Calu3 (cell line): ENCODE measurements at places on chromosomes 1 and 21. TPM values are rescaled to one million over a fixed set of nuclear protein-coding genes. Genes with fewer than 3 reads are reported as not detected.
A peak's percentile ranks its signal among the peaks of the same experiment; 100 is the strongest.

SPRR2F gene
- not detected in 2 replicates for total RNA-seq

SLC9C2 gene
- not detected in 2 replicates for total RNA-seq

REN gene
- total RNA-seq: not detected in 2 replicates

HRNR gene
- total RNA-seq: not detected in 2 replicates

TRPM2 gene
- total RNA-seq: not detected in 2 replicates

GREM2 gene
- not detected in 2 replicates for total RNA-seq

FCMR gene
- total RNA-seq: 0.86 and 1.1 TPM in 2 replicates

FMOD gene
- total RNA-seq: not detected in 2 replicates

DNA sequence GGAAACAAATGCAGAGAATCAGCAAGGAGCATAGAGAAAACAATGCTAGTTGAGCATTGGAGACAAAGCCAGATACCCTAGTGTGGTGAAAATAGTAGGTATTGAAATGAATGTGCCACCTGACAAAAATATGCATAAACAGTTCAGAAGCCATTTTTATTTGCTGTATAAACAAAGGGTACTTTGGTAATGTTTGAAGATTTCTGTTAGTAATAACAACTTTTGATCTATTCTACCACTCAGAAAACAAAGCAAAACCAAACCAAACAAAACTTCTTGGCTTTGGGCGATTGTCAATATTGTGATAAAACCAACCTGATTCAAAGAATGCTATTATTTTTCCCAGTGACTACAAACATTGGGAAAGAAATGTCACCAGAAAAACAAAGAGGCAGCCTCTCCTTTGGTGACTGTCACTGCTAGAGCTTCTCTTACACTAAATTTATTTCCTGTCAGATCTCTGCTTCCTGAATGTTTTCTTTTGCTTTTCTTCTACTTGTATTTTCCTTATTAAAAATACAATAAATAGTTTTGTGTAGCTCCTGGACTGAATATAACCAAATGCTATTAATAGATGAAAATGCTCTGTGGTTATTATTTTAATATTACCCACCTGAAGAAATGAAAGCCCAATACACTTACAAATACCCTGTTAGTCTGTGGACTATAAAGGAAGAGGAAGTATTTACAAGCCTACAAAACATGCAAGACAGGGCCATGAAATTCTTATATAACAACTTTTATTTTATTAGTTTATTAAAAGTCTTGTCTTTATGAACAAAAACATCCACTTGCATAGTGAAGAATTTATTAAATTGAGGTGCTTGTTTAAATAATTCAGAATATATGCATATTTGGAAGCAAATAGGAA, 5.7 kb downstream of the ATP6V1G3 start:
- no peaks in the 10 kb centered on the region for H3K4me1 ChIP-seq
- H3K4me3 ChIP-seq: no peak overlapping the region
- no peak for DNase-seq
- no peaks in the 10 kb centered on the region for H3K27me3 ChIP-seq

GRCh38 chr1:1264868-1265272, 8.8 kb downstream of the UBE2J2 start:
- no peak overlapping the region for H3K4me3 ChIP-seq
- H3K36me3 ChIP-seq: peaks cover 35% of the 10 kb centered on the region
- H3K27ac ChIP-seq: no peak overlapping the region
- no peaks in the 10 kb centered on the region for H3K4me1 ChIP-seq

GRCh38 chr1:42504535-42505128, 41.5 kb downstream of the CCDC30 start:
- no peak overlapping the region for H3K27ac ChIP-seq
- DNase-seq: no peak
- H3K4me1 ChIP-seq: no peaks in the 10 kb centered on the region
- no peaks in the 10 kb centered on the region for H3K27me3 ChIP-seq

GRCh38 chr1:169869426-169869825, 24.3 kb downstream of the SCYL3 start:
- no peak for DNase-seq
- H3K27ac ChIP-seq: no peak overlapping the region
- H3K4me1 ChIP-seq: peaks cover 8% of the 10 kb centered on the region
- peaks cover 53% of the 10 kb centered on the region for H3K36me3 ChIP-seq
- H3K27me3 ChIP-seq: no peaks in the 10 kb centered on the region
- H3K4me3 ChIP-seq: no peak overlapping the region

DNA sequence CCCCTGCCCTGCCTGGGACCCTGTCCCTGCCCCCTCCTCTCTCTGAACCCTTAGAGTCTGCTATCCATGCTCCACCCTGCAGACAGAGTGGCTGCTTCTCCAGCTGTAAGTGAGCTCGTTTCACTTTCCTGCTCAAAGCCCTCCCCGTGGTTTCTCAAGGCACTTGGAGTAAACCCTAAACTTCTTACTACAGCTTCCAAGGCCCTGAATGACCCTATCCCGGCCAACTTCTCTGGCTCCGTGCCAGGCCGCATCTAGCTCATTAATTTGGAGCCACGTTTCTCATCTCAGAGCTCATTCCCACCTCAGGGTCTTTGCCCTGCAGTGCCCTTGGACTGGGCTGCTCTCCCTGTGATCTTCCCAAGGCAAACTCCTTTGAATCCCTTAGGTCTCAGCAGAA, 235.1 kb upstream of the RUNX1 start:
- no peaks in the 10 kb centered on the region for H3K27me3 ChIP-seq
- H3K36me3 ChIP-seq: peaks cover 5% of the 10 kb centered on the region
- H3K27ac ChIP-seq: no peak overlapping the region
- H3K4me3 ChIP-seq: no peak overlapping the region

DNA sequence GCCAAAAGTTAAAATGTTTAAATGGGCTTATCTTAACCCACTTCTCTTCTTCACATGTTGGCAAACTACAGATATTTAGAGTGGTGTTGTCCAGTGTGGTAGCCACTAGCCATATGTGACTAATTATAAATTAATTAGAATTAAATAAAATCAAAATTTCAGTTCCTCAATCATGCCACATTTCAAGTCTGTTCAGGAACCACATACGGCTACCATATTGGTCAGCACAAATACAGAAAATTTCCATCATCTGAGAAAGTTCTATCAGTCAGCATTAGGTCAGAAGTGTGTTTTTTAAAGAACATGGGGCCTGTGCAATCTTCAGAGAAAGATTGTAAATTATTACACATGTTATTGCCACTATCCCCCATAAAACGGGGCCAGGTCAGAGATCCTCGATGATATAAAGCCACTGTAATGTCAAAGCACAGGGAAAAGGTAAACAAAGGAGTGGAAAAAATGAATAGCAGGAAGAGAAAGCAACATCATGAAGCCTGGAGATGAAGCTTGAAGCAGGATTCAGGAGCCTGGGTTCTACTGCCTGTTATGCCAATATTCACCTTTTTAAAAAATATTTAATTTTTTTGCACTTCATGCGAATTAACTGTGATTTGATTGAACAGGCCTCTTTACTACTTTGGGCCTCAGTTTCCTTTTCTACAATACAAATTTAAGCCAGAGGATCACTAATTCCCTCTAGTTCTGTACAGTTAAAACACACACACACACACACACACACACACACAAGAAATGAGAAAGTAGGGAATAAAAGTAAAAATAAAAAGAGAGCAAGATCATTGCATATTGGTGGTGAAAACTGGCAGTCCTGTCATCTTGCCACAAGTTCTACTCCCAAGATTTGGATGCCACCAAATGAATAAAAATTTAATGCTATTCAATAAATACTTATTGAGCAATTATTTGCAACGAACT, 2.3 kb downstream of the RSBN1 start:
- peaks cover 32% of the 10 kb centered on the region for H3K36me3 ChIP-seq
- H3K27me3 ChIP-seq: no peaks in the 10 kb centered on the region
- H3K4me1 ChIP-seq: no peaks in the 10 kb centered on the region
- DNase-seq: no peak
- H3K27ac ChIP-seq: peak overlapping the region; percentile 61
- peak overlapping the region; percentile 92 for H3K4me3 ChIP-seq

- peak overlapping the region; percentile 90 for H3K27ac ChIP-seq
- peaks cover 6% of the 10 kb centered on the region for H3K36me3 ChIP-seq
- H3K4me3 ChIP-seq: peak overlapping the region; percentile 46
- H3K27me3 ChIP-seq: no peaks in the 10 kb centered on the region
- no peak for DNase-seq
Measured at GRCh38 chr1:239858529-239858928, 233.2 kb upstream of the FMN2 start.

DNA sequence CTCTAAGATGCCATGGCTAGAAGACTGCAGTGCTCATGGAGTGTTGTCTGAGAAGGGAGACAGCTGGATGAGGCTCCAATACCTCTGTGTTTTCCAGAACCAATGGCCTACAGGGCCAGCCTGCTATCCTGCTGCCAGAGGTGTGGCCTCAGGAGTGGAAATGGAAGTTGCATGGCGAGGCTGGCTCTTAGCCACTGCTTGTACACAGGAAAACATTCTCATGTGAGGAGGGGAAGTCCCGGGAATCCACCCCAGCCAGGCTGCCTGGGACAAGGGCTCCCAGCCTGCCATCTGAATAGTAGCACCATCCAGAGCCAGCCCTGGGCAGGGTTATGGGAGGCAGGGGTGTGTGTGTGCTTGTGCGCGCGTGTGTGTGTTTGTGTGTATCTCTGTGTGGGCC, 56.5 kb downstream of the SDC3 start:
- H3K4me1 ChIP-seq: peaks cover 44% of the 10 kb centered on the region
- DNase-seq: peak; percentile 46
- H3K4me3 ChIP-seq: no peak overlapping the region

GRCh38 chr1:206683313-206683712, 1.4 kb upstream of the MAPKAPK2 start:
- H3K4me3 ChIP-seq: no peak overlapping the region
- peaks cover 20% of the 10 kb centered on the region for H3K4me1 ChIP-seq
- DNase-seq: no peak
- H3K36me3 ChIP-seq: peaks cover 26% of the 10 kb centered on the region
- peaks cover 35% of the 10 kb centered on the region for H3K27me3 ChIP-seq
